Activated naive CD4-positive, alpha-beta T cell treated with anti-CD3 and anti-CD28 coated beads, Interleukin-2, amount 50 U/mL, for 16 hours (primary cell): ENCODE measurements at places on chromosomes 3 and 15.

DNA sequence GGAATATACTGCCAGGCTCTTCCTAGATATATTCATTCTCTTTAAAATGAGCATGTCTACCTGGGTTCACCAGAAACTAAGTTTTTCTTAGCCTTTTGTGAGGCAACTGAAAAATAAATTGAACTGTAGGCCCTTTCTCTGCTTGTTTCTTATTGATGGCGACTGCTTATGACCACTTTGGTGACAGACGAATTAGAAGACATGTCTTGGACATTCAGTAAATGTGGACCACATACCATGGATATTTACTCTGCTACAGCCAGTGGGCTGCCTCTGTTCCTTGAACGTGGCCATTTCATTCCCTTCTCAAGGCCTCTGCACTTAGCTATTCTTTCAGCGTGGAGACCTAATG lies 603 bp upstream of the SELENOK start:
- DNase-seq = no peak

DNA sequence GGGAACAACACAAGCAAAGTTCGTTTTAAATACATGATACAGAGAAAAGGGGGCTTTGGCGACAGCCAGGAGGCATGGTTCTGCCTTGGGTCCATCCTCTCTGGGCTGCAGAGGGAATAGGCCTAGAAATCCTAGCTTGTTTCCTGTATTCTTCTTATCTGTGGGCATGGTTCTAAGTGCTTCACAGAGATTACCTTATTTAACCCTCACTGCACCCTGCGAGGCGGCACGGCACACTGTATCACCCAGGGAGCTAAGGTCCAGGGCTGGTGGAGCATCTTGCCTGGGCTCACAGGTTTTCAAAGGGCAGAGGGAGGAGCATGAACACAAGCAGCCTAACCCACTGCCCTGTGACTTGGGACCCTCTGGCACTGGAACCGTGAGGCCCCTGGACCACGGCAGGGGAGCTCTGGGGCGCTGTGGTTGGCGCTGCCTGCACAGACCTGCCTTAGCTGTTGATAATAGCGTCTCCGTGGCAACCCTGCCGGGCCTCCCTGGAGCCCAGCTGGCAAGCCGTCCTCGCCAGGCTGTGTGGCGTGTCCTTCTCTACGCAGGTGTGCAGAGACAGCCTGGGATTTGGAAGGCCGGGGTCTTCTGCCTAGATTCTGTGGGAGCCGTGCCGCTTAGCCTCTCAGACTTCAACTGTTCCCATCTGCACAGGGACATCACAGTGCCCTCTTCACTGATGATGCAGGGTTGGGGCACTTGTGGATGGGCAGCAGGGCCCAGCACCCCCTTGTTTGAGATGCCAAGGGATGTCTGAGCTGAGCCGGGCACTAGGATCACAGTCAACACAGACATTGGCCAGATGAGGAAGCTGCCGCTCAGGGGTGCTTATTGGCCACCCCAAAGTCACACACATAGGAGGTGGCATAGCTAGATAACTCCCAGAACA lies 154.6 kb upstream of the TLE3 start:
- DNase-seq = no peak

GRCh38 chr3:196621611-196622010 lies 17.9 kb upstream of the NRROS start:
- no peak for DNase-seq

- DNase-seq = no peak
Measured at GRCh38 chr3:188185717-188186251, 31.8 kb downstream of the LPP start.

GRCh38 chr15:65194826-65195547 lies 9.8 kb upstream of the CLPX start:
- no peak for DNase-seq

DNA sequence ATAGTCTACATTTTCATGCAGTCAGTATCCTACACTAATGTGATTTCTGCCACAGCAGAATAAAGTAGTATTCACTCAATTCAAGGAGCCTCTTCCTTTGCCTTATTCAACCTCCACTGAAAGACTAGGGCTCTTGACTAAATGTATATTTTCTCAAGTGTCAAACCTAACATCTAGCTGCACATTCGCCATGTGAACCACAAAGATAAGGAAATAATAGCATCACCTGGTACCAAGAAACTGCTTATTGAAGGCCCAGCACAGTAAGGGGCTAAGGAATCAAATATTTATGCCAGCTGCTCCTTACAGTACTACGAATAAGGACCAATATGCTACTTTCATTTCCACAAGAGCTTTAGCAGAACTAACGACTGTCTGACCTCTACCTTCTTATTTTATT lies 1.3 kb downstream of the SRP14 start:
- DNase-seq = no peak

DNA sequence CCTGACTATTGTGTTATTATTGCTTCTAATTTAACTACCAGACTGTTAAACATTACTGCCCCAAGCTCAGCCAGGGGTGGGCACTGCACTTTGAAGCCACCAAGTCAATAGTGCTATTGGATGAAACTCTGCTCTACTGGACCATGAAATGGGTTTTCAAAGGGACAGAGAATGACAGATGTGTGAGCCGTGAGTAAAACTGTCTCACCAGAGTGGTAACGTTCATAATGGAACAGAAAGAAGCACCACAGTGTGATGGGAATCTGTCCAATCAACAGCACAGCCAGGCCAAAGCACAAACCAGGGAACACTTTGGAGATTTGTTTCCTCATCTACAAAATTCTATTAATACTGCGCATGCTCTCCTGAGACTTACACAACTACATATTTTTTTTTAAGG lies 171.8 kb upstream of the LPP start:
- no peak for DNase-seq

GRCh38 chr3:34207806-34208205 lies 409.4 kb downstream of the PDCD6IP start:
- DNase-seq = no peak
